ENCODE measurements at places on chromosomes 2 and 18.

GRCh38 chr18:9743200-9744016 is 35.3 kb downstream of the RAB31 start:
- DNase-seq, result no peak

GRCh38 chr18:47984991-47985390 is 54.5 kb upstream of the SMAD2 start:
- DNase-seq, result no peak

DNA sequence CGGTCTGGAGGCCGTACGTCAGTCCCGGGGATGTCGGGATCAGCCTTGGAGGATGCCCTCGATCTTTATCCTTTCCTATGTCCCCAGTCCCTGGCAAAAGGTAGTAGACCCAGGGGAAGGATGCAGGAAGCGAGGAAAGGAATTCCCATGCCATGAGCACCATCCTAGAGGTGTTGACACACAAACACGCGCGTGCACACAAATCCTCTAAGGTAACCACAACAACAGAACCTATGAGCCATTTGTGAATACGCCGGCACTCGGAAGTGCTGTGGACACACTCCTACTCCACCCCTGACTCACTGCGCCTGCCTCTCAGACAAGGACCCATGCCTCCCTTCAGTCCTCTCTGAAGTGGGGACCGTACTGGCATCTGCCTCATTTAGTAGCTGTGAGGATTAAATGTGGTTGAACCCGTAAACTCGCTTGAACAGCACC is 11.3 kb upstream of the MLPH start:
- no peak for DNase-seq

- no peak for DNase-seq
These were observed 40.5 kb upstream of the RTN4 start for GRCh38 chr2:55090702-55091101.

DNA sequence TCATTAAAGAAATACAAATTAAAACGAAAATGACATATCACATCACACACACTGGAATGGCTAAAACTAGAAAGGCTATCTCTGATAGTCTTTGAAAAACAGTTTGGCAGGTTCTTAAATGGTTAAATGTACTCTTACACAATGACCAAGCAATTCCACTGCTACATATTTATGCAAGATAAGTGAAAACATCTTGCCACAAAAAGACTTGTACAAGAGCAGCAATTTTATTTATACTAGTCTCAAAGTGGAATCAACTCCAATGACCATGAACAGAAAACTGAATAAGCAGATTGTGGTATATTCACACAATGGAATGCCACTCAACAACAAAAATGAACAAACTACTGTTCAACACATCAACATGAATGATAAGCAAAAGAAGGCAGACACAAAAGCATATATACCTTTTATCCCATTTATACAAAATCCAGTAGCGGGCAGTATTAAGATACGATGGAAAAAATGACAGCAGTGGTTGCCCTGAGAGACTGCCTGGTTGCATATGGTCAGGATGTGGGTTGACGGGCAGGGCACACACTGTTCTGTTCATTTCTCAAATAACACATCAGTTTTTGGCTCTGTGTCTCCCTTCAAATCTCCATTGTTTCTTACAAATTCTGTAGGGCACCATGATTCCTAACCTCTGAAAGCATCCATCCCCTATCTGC is 25.4 kb downstream of the SP100 start:
- DNase-seq, result no peak

DNA sequence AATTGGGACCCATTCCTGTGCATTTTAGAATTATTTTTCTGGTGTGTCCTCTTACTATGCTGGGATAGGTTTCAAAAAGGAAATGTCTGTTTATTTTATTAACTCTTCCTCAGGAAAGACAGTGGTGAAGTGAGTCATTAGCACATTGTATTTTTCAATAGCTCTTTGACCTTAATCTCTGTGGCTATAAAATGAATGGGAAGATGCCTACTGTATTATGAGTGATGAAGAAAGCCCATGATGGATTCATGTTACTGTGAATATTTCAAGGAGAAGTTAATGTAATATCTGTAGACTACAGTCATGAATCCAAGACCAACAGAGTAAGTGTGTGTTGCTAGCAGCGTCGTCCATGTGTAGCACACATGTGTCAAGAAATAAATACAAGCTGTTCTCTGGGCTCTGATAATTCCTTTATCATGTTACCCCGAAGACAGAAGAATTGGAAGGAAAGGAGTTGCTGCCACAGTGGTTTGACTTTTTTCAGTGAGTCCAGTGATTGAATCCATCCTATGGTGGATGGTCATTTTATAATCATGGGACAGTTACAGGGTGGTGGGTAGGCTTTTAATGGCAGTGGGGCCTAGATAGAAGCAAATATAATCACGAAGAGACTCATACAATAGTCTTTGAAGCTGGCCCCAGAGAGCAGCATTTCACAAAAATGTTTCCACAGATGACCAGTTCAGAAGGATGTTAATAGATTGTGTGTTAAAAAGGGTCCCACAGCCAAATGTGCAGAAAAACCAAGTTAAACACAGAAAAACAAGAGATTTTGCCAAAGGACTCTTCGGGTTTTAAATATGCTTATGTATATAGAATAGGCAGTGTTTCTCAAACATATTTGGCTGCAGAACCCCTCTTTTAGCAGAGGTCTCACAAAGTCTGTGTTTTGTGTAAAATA is 239.7 kb upstream of the RASGRP3 start:
- no peak for DNase-seq

DNA sequence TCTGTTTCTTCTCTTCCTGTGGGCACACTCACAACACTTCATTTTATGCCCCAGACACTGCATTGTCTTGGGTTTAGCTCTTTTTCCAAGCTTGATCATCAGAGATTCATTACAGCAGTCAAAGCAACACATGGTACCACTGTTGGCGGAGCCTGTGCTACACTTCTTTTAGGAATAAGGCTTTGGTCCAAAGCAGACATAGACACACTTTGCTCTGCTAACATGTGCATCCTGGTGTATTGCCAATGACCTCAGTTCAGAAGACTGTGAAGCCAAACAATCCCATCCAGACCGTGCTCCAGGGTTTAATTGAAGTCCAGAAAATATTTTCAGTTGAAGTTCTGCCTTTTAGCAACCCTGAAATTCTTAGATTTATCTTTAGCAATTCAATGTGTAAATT is 354.6 kb upstream of the RAB12 start:
- no peak for DNase-seq

- no peak for DNase-seq
These were observed 266.8 kb upstream of the CCDC68 start for GRCh38 chr18:55226044-55226443.
